Stimulated activated CD4-positive, alpha-beta T cell treated with anti-CD3 and anti-CD28 coated beads, TNF-alpha, amount 100 ng/mL, for 24 hours (primary cell): ENCODE measurements at places on chromosomes 7 and 10.

DNA sequence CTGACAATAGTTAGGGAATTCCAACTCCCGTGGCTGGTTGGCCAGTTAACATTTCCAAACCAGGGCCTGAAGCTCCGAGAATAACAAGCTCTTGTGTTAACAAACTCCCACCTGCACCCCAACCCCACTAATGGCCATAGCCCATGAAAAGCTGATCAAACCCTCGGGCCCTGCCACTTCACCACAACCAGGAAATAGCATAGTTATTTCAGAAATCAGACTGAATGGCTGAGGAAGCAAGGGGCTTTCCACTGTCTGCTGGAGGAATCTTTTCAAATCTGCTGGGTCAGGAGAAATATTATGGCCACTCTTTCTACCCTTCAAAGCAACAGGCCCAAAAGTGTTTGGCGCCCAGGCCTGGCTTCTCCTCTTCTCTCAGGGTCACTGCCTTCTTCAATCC lies 145.6 kb downstream of the GLCCI1 start:
- no peak for DNase-seq

DNA sequence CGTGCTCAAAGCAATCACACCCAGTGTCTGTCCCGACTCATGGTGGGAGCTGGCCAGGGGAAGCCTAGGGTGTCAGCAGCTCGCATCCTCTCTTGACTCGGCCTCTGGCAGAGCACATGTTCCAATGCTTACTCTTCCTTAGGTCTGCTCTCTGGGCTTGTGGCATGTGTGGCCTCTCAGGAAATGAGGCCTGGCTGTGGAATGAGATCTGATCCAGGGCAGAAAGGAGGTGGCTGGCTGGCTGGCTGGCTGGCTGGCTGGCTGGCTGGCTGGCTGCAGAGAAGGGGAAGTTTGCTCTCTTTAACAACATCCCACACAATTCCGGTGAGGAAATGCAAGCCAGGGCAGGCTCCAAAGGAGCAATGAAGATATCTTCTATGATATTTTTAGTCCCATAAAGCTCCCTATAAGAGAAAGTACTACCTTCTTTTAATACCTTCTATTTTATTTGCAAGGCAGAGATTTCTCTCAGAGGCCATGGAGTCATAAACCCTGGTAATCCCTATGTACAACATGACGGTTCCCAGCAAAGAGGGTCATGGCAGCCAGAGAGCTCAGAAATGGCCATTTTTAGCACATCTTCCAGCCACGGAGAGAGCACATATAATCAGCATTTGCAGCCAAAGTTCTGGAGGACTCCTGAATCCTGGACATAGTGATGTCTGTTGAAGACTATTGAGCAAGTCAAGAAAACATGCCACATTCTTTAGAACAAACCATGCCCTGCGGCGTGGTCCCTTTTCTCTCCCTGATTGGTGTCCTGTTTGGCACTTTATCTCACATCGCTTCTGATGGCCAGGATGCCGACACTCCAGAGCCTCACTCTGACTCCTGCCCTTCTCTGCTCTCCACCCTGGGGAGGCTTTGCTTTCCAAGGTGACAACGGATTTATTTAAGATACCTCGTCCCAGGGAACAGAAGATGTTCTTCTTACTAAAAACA lies 153.7 kb downstream of the FANK1 start:
- no peak for DNase-seq

GRCh38 chr7:105796365-105796764 lies 80.0 kb downstream of the ATXN7L1 start:
- no peak for DNase-seq

DNA sequence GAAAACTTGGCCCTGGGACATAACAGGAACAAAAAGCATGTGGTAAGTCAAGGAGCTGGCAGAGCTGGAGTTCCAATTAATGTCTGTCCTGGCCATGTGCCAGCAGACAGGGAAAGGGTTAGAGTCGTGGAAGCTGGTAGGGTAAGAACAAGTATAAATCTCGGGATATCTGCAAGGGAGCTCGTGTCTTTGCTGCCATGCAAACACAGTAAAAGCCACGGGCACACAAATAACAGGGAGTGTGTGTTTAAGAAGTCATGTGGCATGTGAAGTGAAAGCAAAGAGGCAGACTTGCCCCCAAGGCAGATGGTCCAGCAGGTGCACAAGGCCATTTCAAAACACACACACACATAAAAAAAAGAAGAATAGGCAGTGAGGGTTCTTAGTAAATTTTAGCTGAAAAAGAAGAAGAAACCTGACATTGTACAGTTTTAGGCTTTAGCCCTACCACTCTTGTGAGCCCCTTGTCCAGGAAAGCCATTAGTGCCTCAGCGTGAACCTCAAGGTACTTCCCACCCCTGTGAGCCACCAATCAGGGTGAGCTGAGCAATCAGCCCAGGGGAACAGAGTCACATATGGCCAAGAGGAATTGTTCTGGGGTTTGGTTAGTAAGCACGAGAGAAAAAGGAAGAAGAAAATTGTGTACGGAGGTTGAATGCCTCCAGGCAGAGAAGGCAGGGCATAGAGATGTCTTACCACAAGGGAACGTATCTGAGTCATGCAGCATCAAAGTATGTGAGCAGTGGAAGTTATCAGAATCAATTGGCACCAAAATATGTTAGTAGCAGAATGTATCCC lies 32.8 kb upstream of the ARHGAP12 start:
- DNase-seq: no peak

DNA sequence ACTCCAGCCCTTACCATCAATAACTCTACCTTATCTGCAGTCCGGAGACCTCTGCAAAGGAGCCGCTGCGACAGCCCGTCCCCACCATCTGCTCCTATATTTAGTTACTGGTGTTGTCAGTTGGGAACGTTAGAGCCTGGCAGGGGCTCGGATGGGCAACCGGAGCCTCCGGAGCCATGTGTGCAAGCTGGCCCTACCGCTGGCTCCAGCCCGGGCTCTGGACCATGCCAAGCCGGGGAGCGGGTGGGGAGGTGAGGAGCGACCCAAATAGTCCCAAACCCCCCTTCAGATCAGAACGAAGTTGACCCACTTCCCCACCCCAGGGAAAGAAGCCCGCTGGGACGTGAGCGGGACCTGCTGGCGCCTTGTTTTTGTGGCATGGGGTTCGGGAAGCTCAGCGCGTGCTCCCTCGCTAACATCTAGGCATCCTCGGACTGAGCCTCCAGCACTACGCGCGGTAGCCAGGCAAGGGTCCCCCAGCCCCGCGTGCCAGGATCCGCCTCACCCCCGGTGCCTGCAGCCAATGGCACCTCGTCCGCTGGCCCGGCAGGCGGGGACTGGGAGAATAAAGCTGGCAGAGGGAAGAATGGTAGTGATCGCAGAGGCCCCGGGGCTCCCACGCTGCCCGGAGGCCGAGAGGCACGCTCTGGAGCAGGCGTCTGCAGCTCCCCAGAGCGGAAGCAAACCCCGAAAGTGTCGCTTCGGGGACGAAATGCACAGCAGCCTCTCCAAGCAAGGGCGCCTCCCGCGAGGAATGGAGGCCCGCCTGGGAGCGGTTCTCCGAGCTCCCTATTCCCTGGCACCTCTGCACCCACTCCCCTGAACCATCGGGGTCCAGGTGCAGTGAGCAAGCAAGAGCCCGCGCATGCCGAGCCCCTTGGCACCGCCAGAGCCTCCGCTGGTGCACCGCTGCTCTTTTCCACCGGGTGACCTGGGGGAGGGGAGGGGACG lies 679 bp downstream of the LRRC20 start:
- DNase-seq: no peak

DNA sequence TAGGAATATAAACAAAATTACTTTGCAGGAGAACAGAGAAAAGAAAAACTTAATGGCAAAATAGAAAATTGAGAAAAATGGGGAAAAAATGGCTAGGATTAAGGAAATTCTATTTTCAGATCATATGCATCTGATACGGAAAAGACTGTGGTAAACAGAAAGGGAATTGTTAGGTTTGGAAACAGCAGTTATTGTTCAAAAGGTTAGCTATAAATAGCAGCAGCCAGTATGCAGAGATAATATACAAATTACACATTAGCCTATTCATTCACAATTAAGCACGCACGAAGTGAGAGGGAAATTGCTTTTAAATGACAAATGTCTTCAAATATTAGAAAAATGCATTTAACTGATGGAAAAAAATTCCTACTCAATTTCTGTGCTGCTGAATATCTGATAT lies 224.1 kb upstream of the FAM3C start:
- no peak for DNase-seq

DNA sequence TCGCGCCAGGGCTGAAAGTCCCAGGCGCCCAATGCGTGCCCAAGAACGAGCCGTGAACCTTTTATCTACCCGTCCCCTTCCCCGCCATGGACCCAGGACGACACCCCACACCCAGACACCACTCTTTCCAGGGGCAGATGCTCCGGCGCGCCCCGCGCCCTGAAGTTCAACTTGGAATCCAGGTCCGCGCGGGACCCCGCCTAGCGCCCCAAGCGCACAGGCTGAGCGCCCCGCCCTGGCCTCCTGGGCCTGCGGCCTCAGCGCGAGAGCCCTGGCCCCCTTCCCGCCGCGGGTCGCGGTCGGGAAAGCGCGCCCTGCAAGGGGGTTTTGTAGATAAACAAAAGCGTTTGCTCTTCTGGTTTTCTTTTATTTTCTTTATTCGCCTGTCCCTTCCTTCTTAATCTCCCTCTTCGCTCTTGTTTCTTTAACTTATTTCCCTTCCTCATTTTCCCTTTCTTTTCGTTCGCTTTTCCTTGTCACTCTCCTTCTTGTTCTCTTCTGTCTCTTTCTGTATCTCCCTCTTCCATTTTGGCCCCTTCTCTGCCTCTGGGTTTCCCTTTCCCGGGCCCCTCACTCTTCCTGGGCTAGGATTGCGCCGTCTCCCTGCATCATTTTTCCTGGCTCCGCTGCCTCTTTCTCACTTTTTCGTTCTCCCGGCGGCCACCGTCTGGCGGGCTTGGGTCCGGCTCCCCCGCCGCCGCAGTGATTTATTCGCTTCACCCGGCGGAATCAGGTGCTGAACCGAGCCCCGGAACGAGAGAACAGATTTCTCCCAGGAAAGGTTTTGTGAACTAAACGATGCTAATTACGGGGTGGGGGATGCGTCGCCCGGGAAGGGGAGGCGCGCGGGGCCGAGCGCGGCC lies 15.3 kb upstream of the PAX2 start:
- no peak for DNase-seq

DNA sequence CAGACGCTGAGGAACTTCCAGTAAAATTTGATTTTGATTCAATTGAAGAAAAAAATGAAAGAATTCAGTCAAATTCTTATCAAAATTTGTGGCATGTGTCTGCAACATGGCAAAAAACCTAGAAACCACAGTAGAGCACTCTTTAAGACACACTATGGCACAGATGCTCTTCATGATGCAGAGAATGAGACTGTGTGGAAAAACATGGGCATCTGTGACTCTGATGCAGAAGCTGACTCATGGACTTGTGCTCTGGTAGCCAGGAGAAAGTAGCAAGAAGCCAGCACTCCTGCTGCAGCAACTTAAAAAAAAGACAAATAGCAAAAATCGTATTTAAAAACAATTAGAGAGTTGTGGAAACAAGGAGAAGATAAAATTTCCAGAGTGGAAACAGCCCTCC lies 8.9 kb upstream of the KCNK18 start:
- DNase-seq: no peak

DNA sequence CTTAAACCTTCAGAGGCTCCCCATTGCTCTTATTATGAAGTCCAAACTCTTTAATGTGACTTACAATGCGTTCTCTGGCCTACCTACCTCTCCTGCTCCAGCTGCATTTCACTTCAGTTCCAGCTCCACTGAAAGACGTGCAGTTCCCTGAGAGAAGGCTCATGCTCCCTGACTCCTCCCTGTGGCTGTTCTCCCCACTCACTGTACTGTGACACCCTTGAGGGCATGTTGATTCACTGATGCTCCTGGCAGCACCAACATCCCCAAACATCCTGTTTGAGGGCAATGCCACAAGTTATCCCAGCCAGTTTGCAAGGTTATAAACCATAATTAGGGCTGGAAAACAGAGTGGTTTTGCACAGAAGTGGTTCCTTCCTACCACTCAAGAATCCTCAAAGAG lies 111.2 kb downstream of the LSM5 start:
- no peak for DNase-seq

DNA sequence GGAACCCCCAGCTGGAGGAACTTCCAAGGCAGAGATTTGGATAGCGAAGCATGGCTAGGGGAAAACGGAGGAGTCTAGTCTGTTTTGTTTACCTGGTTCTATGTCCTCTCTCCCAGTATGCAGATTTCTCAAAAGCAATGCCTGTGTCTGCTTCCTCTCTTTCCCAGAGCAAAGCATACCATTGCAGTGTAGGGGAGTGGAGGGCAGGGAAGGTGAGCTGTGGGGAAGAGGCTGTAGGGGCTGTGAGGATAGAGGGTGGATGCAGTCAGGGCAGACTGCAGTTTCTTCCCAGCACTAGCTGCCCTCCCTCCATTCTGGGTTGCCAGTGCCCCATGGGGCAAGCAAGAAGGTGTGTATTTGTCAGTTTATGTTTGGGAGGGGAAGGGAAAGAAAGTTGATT lies 16.9 kb upstream of the TSPAN14 start:
- no peak for DNase-seq

DNA sequence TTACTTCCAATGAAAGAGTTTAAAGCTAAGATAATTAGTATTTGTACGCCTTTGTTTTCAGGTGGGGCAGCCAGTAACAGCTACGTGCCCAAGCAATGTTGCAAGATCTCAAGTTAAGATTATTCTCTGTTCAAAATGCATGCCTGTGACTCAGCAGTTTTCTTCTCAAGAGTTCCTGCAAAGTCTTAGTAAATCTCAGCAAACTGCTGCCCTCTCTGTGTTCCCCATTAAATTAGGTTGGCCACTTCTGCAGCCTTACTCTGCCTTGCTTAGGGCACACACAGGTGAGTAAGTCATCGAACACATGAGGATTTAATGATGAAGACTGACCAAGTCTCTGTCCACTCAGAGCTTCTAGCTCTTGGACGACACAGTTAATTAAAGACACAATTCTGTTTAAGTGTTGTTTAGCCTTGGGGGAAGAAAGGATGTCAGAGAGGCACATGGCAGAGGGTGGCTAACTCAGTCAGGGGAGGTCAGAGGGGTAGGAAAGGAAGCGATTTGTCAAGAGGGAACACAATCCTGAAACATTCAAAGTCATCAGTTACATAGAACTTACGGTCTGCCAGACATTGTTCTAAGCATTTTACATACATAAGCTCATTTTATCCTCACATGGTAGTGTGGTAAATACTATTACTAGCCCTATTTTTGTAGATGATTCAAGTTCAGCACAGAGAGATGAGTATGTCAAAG lies 20.2 kb upstream of the SLC35G1 start:
- DNase-seq: no peak

DNA sequence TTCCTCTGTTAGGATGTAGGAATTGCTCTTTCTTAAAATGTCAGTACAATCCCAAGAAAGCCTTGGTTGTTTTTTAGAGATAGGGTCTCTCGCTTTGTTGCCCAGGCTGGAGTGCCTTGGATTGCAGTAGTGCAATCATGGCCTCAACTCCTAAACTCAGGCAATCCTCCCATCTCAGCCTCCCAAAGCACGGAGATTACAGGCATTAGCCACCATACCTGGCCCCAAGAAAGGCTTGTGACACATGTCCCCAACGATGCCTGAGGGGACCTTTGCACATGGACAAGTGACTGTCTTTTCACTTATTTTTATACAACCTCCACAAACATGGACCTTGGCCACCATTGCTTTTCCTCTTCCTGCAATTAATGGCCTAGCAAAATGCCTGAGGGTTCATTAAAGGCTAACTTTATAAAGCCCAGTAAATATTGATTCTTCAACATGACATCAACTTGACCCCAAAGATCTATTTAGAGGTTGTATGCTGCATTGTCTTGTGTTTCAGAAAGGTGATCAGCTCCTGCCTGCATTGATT lies 10.0 kb upstream of the SPOCK2 start:
- no peak for DNase-seq
